NCI-H1694 (cell line): ENCODE measurements at places on chromosomes 1 and 21.

- DNase-seq: no peak
Observed at GRCh38 chr1:230855886-230856285, 12.4 kb downstream of the C1orf198 start.

DNA sequence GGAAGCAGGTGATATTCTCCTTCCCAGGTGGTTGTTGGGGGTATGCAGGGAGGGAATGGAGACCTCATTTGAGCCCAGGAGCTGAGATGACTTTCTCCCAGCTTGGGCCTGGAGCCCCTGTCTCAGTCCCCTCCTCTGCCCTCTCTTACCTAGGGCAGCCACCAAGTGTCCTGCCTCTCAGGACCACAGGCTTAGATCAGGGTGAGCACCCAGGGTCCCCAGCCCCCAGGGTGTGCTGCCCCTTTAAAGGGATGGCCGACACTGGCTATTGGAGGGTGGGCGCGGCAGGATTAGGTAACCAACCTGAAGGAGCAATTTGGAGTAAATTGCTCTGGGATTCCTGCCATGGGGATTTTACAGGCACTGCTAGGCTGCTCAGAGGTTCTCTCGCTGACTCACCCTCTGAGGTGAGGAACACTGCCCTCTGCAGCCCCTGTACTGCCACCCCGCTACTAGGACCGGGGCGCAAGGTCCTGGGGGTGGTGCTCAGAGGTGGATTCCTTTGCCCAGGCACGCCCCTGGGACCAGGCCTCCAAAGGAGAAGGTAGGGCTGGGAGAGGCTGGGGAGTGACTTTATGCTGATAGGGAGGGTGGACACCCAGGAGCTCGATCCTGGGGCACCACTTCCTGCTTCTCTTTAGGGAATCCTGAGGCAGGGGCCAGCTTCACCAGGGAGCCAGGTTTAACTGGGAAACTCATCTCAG is 1.5 kb downstream of the RPS6KA1 start:
- DNase-seq: no peak

DNA sequence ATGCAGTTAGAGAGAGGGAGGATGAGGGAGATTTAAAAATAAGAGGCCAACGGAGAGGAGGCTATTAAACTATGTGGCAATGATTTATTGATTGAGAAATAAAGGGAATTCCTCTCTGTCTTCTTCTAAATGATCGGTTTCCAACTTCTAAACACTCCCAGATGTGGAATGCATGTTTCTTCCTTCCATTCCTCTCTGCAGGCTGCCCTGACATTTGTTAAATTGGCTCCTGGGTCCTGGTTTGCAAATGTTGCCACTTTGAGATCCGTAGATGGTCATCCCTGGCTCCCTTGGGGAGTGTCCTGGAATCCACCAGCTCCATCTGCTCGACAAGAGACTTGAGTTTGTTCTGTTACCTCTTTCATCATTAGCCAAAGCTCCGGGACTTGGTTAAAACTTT is 10.3 kb upstream of the C1orf198 start:
- no peak for DNase-seq

GRCh38 chr21:23152130-23152529 is 2153.9 kb downstream of the NCAM2 start:
- peak; percentile 7 for DNase-seq

- no peak for DNase-seq
Observed at GRCh38 chr1:180117764-180118116, 36.9 kb upstream of the QSOX1 start.

DNA sequence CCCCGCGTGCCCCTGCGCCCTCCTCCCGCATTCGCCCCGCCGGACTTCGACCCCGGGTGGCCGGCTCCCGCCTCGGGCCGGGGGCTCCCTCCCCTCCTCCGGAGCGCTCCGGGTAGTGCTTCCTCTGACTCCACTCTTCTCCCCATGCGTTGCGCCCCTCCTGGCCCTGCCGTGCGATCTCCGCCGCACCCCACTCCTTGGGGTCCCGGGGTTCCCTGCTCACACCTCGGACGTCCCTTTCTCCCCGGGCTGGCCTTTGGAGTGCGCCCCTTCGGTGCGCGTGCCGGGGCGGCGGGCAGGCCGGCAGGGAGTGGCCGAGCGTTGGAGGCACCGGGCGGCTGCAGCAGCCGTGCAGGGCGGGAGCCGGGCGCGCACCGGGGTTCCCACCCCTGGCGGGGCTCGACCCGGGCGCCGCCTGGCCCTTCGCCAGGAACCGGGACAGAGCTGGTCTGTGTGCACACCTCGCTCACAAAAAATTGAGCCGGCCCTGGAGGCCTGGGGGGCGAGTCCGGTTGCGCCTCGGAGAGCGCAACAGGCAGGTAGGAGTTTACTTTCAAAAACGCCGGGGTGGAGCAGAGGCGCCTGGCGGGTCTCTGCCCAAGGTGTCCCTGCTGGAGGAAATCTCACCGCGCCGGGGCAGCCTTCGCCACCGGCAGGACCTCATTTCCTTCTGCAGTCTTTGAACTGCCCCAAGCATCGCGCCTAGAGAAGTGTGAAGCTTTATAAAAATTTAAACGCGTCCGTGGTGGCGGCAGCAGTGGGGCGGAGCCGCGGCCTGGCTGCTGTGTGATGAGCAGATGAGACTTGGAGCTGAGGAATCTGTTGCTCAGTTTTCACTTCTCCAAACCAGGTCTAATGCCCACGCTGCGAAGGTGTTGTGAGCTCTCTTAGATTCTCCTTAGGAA is 650 bp downstream of the VANGL1 start:
- no peak for DNase-seq

- no peak for DNase-seq
Observed at GRCh38 chr21:34579411-34579810, 35.5 kb downstream of the RCAN1 start.

DNA sequence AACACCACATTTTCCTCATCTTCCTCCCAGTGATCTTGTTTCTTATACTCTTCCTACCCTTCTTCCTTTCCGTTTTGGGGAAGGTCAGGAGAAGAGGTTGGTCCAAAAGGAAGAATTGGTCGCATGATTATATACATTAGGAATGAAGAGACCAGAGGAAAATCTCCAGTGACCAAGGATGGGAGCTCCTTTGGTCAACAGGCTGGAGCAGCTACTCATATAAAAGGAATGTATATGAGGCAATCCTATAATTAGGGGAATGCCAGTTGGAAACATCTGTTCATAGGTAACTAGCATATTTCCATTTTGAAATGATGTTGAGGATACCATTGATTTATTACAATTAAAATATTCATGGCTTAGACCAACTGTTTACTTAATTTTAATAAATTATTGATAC is 114.5 kb downstream of the LRRC40 start:
- no peak for DNase-seq

DNA sequence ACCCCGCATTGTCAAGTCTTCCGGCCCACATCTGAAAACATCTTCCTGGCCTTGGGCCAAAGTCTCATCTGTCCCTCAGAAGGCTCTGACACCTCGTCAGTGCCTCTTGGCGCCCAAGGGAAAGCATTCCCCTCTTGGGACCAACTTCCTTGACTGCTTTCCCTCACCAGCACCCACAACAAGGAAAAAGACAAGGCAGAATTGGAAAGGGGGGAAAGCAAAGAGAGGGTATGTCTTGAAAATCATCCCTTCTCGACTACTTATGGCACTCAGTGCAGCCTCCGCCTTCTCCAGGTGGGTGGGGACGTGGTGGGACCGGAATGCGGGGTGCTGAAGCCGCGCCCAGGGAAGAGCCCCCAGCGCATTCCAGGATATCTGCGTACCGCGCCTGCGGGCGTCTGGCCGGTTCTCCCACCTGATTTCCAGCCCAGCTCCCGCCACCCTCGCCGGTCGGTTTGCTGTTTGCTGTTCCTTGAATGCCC is 554 bp upstream of the SLC39A1 start:
- DNase-seq: no peak

- DNase-seq: peak; percentile 64
Observed at GRCh38 chr1:185720633-185721272, 13.4 kb upstream of the HMCN1 start.

- no peak for DNase-seq
Observed at GRCh38 chr1:206890125-206891060, 6.8 kb upstream of the IL24 start.

GRCh38 chr21:31566611-31567010 is 92.9 kb upstream of the SOD1 start:
- no peak for DNase-seq

GRCh38 chr1:10430216-10431069 is at the start of gene CENPS:
Gene CENPS, plus strand, starts transcription at chr1:10430433. Its CDS starts 85 bp downstream, at chr1:10430518.
- peak; percentile 69 for DNase-seq

DNA sequence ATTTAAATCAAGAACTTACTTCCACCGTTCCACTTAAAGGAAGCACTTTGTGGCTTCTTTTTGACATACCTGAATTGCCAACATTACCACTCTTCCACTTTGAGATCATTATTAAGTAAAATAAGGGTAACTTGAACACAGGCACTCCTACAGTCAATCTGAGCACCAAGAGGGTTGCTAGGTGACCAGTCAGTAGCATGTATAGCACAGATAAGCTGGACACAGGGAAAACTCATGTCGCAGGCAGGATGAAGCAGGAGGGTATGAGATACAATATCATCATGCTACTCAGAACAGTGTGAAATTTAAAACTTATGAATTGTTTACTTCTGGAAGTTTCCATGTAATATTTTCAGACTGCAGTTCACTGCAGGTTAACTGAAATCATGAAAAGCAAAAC is 47.0 kb upstream of the RAP1GAP start:
- no peak for DNase-seq

DNA sequence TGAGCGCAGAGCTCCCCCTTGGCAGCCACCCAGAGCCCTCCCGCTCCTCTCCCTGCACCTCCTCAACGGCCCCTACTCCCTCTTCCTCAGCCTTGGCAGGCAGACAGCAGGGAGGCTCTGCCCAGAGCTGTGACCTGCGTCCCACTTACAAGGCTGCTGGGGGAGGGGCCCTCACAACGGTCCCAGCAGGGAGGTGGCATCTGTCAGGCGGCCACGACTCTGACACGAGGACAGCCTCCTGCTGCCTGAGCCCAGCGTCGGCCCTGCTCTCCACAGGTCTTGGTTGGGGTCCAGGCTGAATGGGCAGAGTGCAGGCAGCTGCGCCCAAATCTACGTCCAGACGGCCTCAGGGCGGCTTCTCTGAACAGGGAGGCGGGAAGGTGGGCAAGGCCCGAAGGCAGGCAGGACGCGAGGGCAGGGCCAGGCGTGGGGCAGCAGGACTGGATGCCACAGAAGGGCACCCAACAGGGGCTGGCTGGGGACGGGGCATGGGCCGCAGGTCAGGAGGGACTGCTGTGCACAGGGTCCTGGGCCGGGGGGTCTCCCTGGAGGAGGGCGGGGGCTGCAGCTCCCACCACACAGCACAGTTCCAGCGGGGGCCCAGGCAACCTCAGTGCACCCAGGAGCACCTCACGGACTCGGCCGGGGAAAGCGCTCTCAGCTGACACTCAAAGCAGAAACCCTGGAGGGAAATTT is 7.5 kb downstream of the SLC19A1 start:
- no peak for DNase-seq

- no peak for DNase-seq
Observed at GRCh38 chr1:168623003-168623828, 46.8 kb downstream of the XCL1 start.

DNA sequence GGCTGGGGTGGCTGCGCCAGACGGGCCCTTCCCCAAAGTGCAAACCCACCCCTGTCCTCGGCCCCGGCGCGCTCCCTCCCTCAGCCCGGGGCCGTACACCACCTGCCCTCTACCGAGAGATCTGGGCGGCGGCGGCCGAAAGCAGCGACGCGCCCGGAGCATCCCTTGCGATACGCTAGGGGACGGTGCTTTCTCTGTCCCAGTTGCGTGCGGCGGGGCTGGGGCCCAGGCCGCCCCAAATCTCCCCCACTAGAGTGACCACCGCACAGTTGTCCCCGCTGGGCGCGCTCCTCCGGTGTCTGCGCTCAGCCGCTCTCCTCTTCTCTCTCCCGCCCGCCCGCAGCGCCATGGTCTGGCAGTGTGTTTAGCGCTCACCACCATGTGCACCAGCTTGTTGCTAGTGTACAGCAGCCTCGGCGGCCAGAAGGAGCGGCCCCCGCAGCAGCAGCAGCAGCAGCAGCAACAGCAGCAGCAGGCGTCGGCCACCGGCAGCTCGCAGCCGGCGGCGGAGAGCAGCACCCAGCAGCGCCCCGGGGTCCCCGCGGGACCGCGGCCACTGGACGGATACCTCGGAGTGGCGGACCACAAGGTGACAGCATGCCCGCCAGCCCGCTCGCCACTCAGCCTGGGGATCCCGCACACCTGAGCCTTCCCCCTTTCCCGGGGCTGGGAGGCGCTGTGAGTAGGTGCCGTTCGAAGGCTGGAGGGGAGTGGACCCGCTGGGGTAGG is 1.0 kb downstream of the ST6GALNAC5 start:
- peak; percentile 34 for DNase-seq

DNA sequence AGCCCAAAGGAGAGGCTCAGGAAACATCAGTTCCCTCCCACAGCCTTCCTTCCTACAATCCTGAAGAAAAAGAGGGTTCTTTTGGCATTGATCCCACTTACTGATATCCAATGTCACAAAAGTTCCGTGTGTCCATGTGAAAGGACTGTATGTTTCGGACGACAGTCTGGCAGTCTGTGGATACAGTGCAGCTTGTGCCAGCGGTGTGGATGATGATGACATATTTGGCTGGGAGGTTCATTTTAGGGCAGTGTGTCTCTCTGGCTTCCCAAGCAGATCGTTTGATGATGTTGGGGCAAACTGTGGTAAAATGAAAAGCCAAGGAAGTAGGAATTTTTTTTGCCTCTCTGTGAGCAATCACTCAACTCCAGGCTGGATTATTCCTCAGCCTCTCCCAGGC is 10.4 kb downstream of the PGLYRP3 start:
- DNase-seq: no peak

GRCh38 chr1:206992790-206993189 is 22.5 kb upstream of the FCAMR start:
- no peak for DNase-seq

DNA sequence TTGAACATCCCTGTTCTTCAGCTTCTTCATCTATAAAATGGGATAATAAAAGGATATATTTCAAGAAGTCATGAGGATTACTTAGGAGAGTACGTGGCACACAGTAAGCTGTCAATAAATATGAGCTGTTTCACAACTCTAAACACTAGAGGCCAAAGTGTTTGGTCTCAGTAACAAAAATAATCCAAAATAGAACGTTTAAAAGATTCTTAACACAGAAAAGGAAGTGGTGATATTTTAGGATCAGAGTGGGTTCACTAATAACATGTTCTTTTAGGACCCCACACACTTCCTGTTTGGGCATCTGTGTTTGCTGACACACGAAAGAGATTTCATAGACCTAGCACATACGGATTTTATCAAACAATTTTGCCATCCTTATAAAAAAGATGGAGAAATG is 32.9 kb downstream of the TNFSF18 start:
- no peak for DNase-seq

GRCh38 chr1:160567858-160568682 is 11.2 kb downstream of the CD84 start:
- DNase-seq: no peak

DNA sequence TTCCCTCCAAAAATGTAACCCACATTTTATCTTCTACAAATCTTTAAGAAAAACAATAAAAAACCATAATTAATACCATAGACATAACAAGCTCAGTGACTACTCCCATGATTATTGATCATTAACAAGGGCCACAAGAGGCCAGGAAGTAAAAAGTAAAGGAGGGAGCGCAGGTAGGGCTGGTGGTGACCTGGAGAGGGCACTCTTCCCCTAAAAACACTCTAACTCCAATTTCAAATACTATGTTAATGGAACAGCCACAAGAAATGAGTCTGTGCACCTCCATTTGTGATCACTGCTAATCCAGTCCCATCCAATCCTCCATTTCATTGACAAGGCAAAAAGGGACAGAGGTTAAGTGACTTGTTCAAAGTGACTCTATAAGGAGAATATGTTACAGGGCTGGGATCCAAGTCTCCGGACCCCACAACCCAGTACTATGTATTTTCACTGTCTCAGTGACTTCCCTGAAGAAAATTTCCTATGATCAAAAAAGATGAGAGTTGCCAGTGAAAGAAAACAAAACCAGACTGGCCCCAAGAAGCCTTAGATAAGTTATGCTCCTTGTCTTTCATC is 41.2 kb upstream of the CFAP298 start:
- peak; percentile 48 for DNase-seq

GRCh38 chr1:108747898-108748297 is 1.4 kb downstream of the STXBP3 start:
- no peak for DNase-seq
